ENCODE measurements at places on chromosomes 1 and 21.

DNA sequence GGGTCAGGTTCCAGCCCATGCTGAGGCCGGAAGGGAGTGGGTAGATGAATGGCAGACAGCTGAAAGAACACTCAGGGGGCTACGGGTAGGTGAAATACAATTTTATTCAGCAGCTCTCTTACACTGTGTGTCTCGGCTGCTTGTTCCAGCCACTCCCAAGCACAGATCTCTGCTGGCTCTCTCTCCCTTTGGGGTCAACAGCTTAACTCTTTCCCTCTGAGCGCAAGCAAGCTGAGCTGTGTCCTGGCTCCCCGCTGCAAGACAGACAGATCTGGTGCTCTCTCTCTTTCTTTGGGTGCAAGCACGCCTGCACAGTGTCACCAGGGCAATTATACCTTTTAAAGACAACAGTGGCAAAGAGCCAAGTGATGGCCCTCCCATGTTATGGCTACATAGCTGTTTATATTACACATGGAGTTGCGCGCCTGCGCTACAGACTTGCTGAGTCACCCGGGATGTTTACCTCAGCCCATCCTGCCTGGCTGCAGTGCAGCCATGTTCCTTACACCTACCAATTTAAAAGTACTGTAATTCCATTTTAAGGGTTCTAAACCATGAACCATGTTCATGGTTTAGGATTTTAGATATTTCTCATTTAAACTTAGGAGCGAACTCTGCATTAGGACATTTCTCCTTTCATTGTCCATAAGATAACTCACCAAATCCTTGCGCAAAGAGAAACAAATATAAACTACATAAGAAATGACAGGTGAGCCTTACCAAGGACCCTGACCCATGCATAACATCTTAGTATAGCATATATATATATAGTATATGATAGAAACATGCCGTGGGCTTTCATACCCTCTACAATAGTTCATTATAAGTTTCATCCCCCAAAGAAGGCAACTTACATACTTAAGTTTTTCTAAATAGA is 396.5 kb downstream of the SMYD3 start:
- H3K27me3 ChIP-seq: no peaks in the 10 kb centered on the region
- no peak overlapping the region for H3K27ac ChIP-seq
- peaks cover 5% of the 10 kb centered on the region for H3K4me1 ChIP-seq
- no peaks in the 10 kb centered on the region for H3K36me3 ChIP-seq
- DNase-seq: no peak

DNA sequence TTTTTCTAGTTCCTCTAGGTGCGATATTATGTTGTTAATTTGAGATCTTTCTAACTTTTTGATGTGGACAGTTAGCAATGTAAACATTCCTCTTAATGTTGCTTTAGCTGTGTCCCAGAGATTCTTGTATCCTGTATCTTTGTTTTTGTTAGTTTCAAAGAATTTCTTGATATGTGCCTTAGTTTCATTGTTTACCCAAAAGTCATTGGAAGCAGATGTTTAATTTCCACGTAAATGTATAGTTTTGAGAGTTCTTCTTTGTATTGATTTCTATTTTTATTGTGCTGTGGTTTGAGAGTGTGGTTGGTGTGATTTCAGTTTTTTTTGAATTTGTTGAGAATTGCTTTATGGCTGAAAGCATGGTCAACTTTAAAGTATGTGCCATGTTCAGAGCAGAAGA is 319.4 kb downstream of the PTBP2 start:
- no peak overlapping the region for H3K4me3 ChIP-seq
- H3K27me3 ChIP-seq: no peaks in the 10 kb centered on the region
- DNase-seq: no peak
- H3K36me3 ChIP-seq: no peaks in the 10 kb centered on the region
- no peaks in the 10 kb centered on the region for H3K4me1 ChIP-seq

DNA sequence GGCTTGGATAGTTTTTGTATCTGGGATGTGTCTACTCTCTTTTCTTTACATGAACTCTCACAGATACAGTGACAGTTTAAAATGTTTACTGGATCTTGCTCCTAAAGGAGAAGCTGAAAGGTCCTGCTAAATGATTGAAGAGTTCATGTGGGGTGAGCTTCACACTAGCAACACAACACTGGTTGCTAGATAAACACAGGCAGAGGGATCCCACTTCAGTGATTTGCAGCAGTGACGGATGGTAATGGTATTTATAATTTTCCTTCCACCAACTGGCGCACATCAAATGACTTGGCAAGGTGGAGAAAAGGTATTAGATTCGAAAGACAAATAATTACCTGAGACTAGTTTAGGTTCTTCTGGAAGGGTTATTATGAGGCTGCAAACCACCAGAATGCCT is 270.2 kb downstream of the TBX15 start:
- no peaks in the 10 kb centered on the region for H3K36me3 ChIP-seq
- no peak for DNase-seq
- no peaks in the 10 kb centered on the region for H3K27me3 ChIP-seq
- H3K27ac ChIP-seq: no peak overlapping the region

DNA sequence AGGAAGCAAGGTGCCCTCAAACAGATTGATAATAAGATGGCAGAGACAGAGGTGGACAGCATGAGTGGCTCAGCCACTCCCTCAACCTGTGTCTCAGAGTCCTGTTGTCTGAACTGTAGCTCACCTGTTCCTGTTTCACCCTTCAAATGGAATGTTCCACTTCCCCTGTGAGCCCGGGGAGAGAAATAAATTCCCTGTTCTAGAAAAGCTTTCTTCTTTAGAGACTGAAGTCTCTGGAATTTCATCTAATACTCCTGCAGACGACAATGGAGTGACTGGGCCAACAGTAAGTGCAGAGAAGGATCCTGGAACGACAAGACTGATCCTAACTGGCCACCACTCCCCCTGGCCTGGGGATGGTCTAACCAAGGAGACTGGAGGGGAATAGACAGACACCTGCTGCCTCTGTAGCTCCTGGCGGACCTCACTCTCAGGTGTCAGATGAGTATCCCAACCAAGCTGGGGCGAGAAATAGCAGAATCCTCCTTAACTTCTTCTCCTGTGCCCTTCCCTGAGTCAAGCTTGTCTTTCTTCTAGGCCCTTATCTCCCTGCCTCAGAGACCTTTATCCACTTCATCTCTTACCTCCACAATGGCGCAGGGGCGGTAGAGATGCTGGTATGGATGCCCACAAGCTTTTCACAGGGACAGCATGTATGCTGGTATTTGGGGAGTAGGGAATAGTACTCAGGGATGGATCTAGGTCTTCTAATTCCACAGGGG is 45.4 kb downstream of the PLEKHA6 start:
- peaks cover 15% of the 10 kb centered on the region for H3K4me1 ChIP-seq
- no peaks in the 10 kb centered on the region for H3K36me3 ChIP-seq
- H3K27me3 ChIP-seq: no peaks in the 10 kb centered on the region
- DNase-seq: peak; percentile 67
- H3K27ac ChIP-seq: 0 out of 2 replicates have a peak overlapping the region, but pooled peaks have one; percentile 33
- H3K4me3 ChIP-seq: no peak overlapping the region

- H3K36me3 ChIP-seq: no peaks in the 10 kb centered on the region
- no peaks in the 10 kb centered on the region for H3K4me1 ChIP-seq
- H3K27me3 ChIP-seq: no peaks in the 10 kb centered on the region
- DNase-seq: no peak
Measured at GRCh38 chr1:24963099-24963872, 33.2 kb upstream of the RUNX3 start.

GRCh38 chr21:44539991-44540666 is at the start of gene KRTAP10-1:
Gene KRTAP10-1, minus strand, starts transcription at chr21:44540195. Its CDS starts 45 bp downstream, at chr21:44540150.
- H3K4me3 ChIP-seq: no peak within 1 kb of the TSS
- no peaks in the 10 kb centered on the region for H3K36me3 ChIP-seq
- H3K27ac ChIP-seq: no peak within 1 kb of the TSS
- peaks cover 2% of the 10 kb centered on the region for H3K4me1 ChIP-seq

DNA sequence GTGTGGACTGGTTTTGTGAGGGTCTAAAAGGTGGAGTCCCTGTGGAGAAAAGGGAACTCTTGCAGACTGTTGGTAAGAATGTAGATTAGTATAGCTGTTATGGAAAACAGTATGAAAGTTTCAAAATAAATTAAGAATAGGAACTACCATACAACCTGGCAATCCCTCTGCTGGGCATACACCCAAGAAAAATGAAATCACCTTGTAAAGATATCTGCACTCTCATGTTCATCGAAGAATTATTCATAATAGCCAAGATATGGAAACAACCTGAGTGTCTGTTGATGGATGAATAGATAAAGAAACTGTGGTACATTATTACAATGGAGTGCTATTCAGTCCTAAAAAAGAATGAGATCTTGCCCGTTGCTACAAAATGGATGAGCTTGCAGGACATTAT is 109.6 kb downstream of the TBX19 start:
- peaks cover 4% of the 10 kb centered on the region for H3K27me3 ChIP-seq
- H3K36me3 ChIP-seq: no peaks in the 10 kb centered on the region
- no peak overlapping the region for H3K4me3 ChIP-seq
- DNase-seq: no peak
- no peak overlapping the region for H3K27ac ChIP-seq

All from H1 (cell line).